ENCODE measurements at places on chromosomes 12 and 14.

GRCh38 chr14:68770553-68771286 is 22.1 kb downstream of the ZFP36L1 start:
- no peak for DNase-seq

DNA sequence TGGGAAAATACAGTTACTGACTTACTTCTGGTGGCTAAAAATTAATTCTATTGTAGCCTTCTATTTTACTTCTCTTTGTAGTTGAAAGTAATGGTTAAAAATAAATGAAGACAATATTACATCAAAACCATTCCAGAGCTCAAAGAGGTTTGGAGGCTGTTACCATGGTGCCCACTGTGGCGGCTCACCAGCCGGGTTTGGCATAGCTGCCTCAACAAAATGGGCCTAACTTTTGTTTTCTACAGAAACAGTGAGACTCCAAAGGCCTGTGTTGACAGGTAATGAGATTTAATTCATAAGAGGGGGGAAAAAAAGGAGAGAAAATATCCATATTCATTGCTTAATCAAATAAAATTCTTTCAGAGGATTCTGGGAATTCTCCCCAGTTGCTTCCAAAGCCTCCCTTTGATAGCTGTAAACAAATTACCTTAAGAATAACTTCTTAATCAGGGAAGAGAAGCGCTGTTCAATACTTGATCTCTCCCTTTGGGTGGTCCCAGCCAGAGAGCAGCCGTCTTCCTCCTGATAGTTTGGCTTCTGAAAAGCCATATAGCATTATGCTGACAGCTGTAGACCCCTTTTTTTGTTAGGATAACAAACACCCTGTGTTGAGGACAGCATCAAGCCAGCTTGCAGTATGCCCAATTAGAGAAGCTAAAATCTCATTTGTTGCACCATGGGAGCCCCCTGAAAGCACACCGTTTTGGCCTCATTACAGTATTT is 266.8 kb downstream of the NEDD1 start:
- no peak for DNase-seq

DNA sequence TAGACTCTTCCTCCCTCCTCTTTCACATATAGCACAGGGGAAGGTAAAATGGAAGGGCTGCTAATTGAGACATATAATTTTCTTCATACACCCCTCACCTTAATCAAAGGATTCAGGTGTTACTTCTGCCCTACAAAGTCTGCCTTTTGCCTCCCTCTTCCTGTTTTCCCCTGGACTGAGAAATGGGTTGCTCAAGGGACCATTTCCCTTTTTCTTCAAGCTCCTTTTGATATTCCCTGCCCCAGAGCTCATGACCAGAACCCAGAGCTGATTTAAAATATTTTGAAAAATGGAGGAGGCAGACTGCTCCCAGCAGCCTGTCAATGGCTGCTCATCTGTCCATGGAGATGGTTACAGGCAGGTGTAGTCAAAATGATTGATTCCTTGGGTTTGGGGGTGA is 6.3 kb upstream of the PIP4K2C start:
- DNase-seq = no peak

- DNase-seq = no peak
These were observed 73.2 kb downstream of the CEP83 start for GRCh38 chr12:94386422-94386821.

- no peak for DNase-seq
These were observed 115.4 kb upstream of the FOXG1 start for GRCh38 chr14:28651148-28651547.

DNA sequence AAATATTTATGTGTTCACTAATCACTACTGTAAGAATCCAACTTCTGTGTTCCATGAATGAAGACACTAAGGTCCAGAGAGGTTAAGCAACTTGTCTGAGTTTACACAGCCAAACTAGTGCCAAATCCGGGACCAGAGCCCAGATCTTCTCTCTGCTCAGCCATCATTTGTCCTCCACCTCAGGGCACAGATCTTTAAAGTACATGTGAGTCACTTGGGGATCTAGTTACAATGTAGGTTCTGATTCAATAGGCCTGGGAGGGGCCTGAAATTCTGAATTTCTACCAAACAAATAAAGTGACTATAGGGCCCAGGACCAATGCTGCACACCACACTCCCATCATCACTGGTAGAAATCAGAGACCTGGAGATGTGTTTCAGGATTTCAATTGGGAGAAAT is 162.9 kb downstream of the GXYLT1 start:
- DNase-seq = no peak

- DNase-seq = no peak
These were observed 44.5 kb downstream of the LRRC9 start for GRCh38 chr14:59964251-59965007.

DNA sequence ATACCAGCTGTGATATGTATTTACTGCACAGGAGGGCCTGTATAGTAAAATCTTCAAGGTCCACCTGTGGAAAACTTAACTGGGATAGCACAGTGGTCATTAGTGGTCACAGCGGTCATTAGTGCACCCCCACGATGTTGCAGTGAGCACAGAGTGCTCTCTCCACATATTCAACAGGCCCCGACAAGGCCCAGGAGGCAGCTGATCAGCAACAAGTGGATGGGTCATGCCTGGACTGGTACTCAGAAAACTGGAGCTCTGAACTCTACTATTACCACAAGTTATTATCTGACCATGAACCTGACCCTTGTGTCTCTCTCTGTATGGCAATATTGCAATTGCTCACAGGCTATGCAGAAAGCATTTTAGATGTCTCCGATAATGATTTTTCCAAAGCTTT is 129.5 kb downstream of the SLC35F4 start:
- no peak for DNase-seq

DNA sequence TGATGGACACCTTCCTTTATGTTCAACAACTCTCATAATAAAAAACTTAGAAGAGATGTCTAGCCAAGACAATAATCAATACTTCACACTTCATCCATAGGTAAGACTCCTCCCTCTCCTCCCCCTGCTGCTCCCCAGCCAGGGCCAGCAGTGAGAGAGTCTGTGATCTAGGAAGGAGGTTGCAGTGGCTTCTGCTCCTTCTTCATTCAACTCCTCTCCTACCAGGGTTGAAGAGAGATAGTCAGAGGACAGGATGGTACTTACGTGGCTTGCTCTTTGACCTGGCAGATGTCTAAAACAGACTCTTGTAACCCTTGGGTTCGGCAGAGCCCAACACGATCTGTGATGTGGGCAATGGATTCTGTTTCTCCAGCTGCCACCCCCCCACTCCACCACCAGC is 31.0 kb downstream of the DHRS2 start:
- no peak for DNase-seq
